ENCODE measurements at places on chromosomes 13 and 19.
A peak's percentile ranks its signal among the peaks of the same experiment; 100 is the strongest.

- DNase-seq = peak; percentile 23
These were observed 2.3 kb downstream of the CEACAM18 start for GRCh38 chr19:51480590-51480989.

DNA sequence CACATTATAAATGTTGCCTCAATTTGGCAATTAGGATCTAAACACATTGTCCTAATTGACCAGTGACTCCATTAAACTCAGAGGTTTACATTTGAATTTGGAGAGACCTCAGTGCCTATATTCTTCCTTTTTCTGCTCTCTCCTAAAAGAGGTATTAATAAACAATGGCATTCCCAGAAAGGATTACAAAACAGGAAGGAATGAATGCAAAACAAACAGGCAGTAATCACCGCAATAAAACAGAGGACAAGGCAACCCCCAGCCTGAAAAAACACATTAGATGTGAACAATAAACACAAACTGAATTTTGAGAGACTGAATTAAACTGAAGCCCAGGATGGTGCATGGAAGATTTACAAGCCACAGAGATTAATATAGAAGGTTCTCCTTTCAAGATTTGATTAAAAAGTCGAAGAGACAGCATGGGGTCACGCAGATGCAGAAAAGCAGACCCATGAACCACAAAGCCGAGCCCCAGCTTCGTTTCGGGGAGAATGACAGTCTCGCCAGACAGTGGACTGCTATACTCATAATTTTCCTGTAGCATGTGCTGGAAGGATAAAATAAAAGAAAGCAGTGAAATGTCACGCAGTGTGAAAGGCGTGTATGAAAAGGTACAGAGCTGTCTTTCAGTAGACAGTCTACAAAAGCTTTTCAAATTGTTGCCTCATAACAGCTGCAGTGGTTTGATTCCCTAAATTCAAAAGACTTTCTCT, 503.0 kb downstream of the LIG4 start:
- DNase-seq = no peak

DNA sequence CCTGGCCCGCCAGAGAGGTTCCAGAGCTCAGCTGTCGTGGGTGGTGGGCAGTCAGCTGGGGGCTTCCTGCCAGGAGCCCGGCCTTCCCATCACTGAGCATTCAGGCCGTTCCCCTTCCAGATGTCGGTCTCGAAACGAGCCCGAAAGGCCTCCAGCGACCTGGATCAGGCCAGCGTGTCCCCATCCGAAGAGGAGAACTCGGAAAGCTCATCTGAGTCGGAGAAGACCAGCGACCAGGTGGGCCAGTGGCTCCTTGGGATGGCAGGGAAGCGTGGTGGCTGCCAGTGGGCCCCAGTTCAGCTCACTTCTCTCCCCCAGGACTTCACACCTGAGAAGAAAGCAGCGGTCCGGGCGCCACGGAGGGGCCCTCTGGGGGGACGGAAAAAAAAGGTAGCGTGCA, 19.3 kb downstream of the HDGFL2 start:
- no peak for DNase-seq

DNA sequence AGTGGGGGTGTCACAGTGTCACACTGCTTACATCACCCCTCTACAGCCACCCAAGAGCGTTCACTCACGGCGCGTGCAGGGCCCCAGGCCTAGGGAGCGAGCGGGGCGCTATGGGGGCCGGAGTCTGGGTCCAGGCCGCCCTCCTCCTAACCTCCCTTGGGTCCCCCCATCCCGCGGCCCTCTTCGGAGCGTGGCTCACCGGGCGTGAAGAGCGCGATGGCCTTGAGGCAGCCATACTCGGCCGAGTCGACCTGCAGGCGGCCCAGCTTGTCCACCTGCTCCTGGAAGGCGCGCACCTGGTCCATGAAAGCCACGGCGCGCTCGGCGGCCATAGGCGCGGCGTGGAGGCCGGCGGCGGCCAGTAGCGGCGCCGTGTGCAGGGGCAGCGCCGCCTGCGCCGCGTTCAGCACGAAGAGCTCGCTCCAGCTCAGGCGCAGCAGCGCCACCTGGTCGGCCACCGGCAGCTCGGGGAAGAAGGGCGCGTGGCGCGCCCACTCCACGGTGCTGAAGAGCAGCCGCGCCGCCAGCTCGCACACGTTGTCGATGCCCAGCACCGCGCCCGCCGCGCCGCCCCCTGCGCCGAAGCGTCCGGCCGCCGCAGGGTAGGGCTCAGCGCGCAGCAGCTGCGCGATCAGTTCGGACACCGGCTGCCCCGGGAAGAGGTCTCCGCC, 9.4 kb downstream of the OCEL1 start:
- peak; percentile 80 for DNase-seq

DNA sequence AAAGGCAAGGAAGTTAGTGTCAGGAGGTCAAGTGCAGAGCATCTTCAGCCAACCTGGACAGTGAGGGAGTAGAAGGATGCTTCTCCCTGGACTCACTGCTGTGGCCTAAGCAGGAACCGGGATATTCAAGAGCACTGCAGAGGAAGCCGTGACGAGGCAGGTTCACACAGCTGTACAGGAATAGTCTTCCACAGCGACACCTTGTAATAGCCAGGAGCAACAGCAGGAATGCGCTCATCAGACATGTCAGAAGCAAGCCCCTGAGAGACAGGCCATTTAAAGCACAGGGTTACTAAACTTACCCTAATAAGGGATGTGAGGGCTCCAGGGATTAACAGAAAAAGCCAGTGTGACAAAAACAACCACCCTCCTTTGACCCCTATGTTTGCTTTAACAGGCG, 3.5 kb upstream of the MED26 start:
- DNase-seq = no peak

- no peak for DNase-seq
These were observed 44.2 kb upstream of the PSG2 start for GRCh38 chr19:43126720-43127119.

DNA sequence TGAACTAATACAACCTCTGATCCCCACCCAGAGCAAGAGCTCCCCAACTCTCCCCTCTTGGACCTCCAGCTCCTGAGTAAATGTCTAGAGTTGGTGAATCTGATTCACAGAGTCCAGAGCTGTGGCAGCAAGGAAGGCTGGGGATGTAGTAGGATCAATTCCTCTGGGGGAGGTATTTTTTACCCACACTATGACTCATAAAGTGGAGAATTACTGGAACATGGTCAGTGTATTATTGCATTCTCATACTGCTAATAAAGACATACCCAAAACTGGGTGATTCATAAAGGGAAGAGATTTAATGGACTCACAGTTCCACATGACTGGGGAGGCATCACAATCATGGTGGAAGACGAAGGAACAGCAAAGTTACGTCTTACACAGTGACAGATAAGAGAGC, 496.7 kb downstream of the EFNB2 start:
- no peak for DNase-seq

GRCh38 chr19:55303477-55303876, 19.7 kb downstream of the BRSK1 start:
- no peak for DNase-seq

GRCh38 chr19:51742789-51743188, 8.9 kb downstream of the FPR1 start:
- no peak for DNase-seq

DNA sequence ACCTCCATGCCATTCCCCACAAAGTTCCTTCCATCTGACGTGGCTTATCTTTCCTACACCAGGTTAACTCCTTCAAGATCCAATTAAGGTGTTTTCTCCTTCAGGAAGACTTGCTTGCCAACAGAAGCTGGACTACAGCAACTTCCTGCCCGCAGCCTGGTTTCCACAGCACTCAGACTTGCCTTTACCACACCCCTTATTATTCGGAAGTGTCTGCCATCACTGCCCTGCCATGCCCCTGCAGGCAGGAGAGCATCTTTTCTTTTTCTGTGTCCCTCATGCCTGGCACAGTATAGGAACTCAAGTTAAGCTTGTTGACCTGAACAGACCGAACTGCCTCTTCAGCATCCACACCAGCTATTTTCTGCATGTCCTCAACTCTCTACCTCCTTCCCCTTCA, 168.0 kb downstream of the FOXO1 start:
- DNase-seq = no peak

DNA sequence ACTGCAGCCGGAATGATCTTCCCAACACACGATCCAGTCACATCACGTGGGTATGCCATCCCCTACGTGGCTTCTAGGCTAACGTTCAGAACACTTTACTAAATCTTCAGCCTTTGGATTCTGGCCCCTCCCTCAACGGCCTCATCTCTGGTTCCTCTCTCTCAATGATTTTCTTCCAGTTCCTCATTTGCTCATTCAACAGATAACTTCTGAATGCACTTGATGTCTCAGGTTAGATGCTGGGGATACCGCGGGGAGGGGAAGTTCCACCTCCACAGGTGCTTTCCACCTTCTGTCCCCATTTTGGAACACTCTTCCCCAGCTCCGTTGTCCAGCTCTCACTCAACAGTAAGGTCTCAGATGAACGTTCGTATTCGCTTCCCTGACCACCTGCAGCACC, 66.1 kb downstream of the ATP7B start:
- no peak for DNase-seq

- no peak for DNase-seq
These were observed 40.3 kb upstream of the UFM1 start for GRCh38 chr13:38309397-38309796.

Data from activated CD8-positive, alpha-beta T cell treated with anti-CD3 and anti-CD28 coated beads for 36 hours (primary cell).